Posterior cingulate gyrus (tissue), 11 donors: ENCODE measurements at places on chromosomes 3 and 15.
A peak's percentile ranks its signal among the peaks of the same experiment; 100 is the strongest.

- no peak for DNase-seq
Measured at GRCh38 chr3:129505341-129505740, 23.1 kb upstream of the RHO start.

GRCh38 chr3:126679831-126680666 is 24.0 kb upstream of the CHCHD6 start:
- DNase-seq: no peak

GRCh38 chr15:66981771-66982170 is 83.6 kb upstream of the SMAD3 start:
- no peak for DNase-seq

- DNase-seq: peak; percentile 58
Measured at GRCh38 chr15:25183581-25184251, 228.9 kb downstream of the SNRPN start.

DNA sequence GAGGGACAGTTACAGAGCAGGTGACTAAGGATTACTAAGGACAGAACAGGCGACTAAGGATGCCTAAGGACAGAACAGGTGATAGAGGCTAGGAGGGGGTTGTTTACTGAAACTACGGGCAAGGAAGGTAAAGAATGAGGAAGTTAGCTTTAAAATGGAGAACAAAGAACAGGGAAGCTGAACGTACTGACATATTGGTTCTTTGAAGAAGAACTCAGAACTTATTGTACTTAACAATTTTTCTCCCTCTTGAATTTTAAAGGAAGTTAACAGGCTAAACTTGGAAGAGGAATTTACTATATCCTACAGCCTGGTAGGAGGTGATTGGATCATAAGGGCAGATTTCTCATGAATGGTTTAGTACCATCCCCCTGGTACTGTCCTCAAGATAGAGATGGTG is 290.2 kb downstream of the SHQ1 start:
- DNase-seq: no peak

GRCh38 chr15:76337696-76338485 is 1.3 kb downstream of the ISL2 start:
- no peak for DNase-seq

- DNase-seq: no peak
Measured at GRCh38 chr15:72369964-72370363, 5.8 kb downstream of the HEXA start.
